DMS153 (cell line): ENCODE measurements at places on chromosomes 5 and 9.

DNA sequence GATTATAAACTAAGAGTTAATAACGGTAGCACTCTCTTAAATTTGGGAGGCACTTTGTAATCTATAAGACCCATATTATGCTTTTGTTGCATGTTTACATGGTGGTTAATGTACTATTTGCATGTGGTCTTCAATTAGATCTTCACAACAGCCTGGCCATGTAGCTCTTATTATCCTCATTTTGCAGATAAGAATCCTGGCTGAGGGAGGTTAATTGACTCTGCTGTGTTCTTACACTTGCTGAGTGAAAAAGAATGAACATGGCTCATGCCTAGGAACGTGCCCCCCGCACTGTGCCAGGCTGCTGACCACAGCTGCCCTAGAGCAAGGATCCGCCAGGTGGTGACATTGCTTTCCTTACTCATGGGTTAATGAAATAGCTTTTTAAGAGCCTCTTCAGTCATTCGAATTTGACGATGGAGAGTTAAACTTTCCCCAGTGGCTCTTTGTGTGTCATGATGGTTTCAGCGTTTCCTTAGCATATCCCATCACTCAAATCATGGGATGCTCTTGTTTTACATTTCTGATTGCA lies 97.9 kb downstream of the CDH6 start:
- DNase-seq: no peak

- DNase-seq: no peak
Observed at GRCh38 chr9:113580041-113580953, 116.8 kb downstream of the RGS3 start.

DNA sequence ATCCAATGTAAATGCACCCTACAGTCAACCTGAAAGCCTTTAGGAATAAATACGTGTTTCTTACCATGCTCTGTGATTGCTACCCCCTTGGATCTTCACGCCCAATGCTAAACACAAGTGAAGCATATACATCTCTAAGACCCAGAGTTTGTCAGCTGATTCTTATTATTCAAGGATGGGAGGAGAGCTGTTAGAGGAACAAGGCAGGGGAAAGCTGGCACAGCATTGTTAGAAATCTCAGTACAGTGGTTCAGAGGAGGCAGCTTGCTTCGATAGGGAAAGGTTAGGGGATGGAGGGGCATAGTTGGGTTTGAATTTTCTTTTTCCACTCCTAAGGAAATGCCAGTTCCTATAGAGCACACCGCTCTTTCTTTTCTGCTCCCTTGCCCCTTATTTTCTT lies 16.7 kb upstream of the TAF11L2 start:
- no peak for DNase-seq

DNA sequence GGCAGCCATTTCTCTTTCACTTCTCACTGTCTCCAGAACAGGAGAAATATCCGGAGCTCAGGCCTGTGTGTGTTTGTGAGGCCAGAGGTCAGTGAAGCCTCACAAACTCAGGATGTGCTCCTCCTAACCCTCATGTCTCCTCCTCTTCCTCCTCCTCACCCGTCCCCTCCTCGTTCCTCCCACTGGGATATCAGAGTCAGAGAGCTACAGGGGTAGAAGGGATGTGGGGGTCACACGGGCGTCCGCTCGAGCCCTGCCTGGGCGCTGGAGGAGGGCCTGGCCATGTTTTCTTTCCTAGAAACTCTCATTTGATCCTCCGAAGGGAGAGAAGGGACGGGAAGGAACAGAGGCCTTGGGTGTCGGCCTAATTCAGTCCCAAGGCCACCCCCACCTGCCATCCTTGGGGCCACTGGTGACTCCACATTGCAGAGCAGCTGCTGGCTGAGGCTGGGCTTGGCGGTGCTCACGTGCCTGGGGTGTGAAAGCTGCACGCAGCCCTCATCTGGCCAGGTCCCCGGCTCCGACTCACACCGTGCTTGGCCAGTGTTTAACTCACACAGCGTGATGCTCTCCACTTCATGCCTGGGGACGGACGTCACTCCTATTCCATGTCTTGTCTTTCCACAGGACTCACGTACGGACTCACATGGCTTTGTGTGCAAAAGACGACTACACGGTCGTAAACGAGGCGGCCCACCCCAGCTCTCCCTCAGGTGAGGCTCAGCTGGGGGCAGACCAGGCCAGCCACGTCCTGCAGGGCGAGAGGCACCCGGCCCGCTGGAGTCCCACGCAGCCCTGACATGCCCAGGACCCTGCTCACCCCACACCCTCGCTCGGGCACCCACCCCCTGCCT lies 22.6 kb upstream of the SLC6A19 start:
- DNase-seq: no peak

DNA sequence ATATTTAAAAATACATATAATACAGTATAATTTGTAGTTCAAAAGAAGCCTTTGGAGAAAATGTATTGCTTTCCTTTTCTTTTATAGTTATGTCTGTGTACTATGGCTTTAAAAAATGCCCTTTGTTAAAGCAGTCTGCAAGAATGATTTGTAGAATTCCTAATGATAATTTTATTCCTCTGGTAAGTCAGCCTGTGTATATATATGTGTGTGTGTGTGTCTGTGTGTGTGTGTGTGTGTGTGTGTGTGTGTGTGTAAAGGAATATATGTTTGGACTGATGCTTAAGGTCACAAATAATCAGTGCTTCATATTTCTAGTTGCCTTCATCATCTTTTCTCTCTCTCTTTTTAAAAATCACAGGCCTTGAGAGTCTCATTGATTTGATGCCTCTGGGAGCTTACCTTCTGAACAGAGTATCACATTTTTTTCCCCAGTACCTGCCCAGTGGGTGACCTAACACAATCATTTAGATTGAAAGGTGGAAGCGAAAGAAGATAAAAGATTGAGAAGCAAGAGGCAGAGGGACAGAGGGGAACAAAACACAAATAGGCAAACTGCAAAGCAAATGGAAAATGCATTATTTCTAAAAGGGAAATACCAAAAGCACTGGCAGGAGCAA lies 709.2 kb upstream of the DMAC1 start:
- no peak for DNase-seq

DNA sequence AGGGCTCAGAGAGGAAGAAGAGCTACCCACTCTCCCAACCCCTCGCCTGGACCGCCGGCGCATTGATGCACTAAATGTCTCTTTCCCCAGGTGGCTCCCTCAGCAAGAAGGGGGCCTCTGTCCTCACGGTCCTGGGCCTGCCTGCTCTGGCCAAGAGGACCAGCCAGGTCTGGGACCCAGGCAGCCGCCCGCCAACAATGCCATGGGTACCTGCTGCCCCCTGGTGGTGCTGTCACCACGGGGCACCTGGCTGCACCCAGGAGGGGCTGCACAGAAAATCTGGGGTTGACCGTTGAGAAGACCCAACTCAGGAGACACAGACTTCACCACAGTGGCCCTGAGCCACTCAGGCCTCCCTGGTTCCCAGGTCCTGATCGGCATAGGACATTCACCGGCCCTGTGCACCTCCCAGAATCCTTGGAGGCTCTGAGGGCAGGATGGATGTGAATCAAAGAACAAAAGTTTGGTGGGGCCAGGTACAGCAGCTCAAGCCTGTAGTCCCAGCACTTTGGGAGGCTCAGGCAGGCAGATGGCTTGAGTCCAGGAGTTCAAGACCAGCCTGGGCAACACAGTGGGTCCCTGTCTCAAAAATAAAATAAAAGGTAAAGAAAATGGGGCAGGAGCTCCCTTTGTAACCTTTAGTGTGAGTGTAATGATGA lies 2.4 kb upstream of the VAV2 start:
- peak; percentile 25 for DNase-seq

DNA sequence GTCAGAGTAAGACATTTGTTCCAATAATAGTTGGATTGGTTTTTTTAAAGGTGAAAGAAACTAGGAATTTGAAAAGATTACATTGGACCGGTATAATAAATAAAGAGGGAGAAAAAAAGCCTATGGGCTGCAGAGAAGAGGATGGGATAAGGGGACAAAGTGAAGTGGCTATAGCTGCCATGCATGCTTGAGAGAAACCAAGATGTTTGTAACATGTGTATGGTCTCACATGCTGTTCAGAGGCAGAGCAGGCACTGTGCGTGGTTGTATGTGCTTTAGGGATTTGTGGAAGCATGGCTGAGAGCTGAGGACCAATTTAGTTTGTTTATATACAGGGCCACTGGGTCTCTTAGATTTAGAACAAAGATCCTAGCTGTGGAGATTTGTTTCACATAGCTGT lies 32.7 kb downstream of the LNPEP start:
- no peak for DNase-seq

- DNase-seq: no peak
Observed at GRCh38 chr9:7137040-7137439, 379.3 kb downstream of the KDM4C start.

DNA sequence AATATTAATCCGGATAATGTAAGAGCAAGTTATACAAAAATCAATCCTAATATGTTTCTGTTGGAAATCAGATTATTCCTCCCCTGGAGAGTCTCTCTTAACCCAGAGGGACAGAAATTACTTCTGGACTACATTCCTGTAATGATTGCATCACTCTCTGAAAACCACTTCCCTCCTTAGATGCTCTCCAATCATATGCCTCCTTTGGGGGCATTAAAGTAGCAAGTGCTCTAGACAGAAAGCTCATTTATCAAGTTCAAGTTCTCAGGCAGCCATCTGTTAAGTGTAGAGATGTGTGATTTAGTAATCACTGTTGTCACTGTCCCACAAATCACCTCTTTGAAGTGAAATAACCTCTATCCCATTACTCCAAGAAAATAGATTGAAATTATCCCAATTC lies 247.1 kb downstream of the SLCO4C1 start:
- DNase-seq: peak; percentile 41

GRCh38 chr5:145803112-145804004 lies 31.8 kb downstream of the PRELID2 start:
- no peak for DNase-seq

- no peak for DNase-seq
Observed at GRCh38 chr9:25302601-25303000, 375.6 kb downstream of the TUSC1 start.

- DNase-seq: no peak
Observed at GRCh38 chr5:78855026-78855425, 130.1 kb downstream of the ARSB start.

GRCh38 chr5:175464074-175464941 lies 14.1 kb upstream of the SFXN1 start:
- peak; percentile 45 for DNase-seq

GRCh38 chr9:136486823-136487620 lies 4.2 kb upstream of the SEC16A start:
- no peak for DNase-seq

GRCh38 chr9:21730899-21731298 lies 71.5 kb upstream of the MTAP start:
- DNase-seq: no peak

- no peak for DNase-seq
Observed at GRCh38 chr5:134610725-134611124, 21.9 kb downstream of the SAR1B start.

- DNase-seq: no peak
Observed at GRCh38 chr9:128051932-128052709, 15.0 kb downstream of the NAIF1 start.

- no peak for DNase-seq
Observed at GRCh38 chr5:177983763-177984583, 12.1 kb downstream of the PROP1 start.

DNA sequence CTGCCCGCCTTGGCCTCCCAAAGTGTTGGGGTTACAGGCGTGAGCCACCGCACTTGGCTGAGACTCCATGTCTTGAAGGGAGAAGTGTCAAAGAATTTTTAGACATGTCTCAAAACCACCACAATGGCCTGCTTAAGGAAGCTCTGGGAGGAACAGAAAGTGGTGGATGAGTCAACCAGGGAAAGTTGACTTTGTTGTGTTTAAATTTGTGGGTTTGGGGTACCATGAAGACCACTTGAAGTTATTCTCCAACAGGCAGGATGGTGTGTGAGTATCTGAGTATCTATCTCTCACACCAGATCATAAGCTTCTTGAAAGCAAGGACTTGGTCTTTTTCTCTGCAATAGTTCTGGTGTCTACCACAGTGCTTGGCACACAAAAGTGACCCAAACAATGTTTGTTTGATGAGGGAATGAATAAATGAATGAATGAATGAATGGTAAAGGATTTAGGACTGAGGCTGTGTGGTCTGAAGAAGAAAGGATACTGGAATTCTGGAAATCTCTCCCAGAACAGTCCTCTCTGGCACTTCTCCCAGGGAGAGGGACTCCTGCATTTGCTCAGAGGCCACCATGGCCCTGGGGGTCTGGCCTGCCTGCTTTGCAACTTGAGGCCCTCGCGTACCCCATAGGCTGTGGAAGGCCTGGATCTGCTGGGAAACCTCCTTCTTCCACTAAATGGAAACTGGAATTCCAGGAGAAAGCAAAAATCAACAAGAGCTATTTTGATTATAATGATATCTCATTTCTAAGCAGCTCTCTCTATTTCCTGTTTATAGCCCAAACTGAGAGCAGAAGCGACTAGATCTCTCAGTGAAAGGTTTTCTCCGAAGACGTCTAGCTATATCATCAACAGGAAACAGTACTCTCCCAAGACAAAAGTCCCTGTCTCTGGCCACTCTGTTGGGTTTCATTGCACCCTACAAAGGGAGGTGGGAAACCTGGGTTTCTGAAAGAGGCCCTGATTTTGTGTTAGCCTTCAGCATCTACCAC lies 187.9 kb downstream of the PALM2AKAP2 start:
- no peak for DNase-seq

- no peak for DNase-seq
Observed at GRCh38 chr5:14414007-14414406, 167.6 kb upstream of the OTULINL start.

GRCh38 chr9:117092582-117092981 lies 322.3 kb downstream of the ASTN2 start:
- DNase-seq: no peak

- DNase-seq: no peak
Observed at GRCh38 chr9:35932735-35933134, 23.4 kb downstream of the SPAAR start.

GRCh38 chr9:79765466-79765865 lies 193.7 kb downstream of the TLE4 start:
- no peak for DNase-seq

DNA sequence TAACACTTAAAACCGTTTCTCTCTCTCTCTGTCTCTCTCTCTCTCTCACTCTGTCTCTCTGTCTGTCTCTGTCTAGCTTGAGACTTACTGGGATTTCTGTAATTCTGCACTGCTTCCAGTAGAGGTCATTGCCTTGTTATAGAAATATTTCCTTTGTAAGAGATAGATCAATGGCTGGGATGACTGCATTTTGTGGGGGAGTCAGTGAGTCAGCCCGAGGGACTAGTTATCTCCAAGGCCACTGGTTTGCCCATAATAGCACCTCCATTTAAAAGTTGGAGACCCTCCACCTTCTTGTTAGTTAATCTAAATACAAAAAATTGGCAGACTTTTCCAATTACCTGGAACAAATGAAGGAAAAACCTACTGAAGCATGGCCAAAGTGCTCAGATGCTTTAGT lies 547.2 kb downstream of the LRRC70 start:
- no peak for DNase-seq
